Right kidney (tissue), 9 donors: ENCODE measurements at places on chromosomes 6 and 20.
A peak's percentile ranks its signal among the peaks of the same experiment; 100 is the strongest.

DNA sequence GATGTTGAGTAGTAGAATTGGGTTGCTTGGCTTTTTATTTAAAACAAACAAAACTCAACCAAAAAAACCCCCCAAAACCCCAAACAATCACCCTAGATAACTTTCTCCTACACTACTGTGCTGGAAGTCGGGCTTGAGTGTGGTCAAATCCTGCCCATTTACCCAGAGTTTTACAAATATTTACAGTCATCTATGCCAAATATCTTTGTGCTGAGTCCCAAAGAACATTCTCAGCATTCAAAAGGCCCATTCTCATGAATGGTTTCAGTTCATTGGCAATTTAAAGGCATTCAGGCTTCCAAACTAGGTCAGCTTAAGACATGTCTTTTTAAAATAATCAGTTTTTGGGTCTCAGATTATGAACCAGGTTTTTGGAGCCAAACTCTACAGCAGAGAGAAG lies 1.8 kb downstream of the RNF144B start:
- DNase-seq: no peak

GRCh38 chr20:62143957-62144825 lies 622 bp downstream of the SS18L1 start:
- peak; percentile 72 for DNase-seq

GRCh38 chr20:62203378-62204030 lies 16.6 kb downstream of the HRH3 start:
- DNase-seq: no peak

DNA sequence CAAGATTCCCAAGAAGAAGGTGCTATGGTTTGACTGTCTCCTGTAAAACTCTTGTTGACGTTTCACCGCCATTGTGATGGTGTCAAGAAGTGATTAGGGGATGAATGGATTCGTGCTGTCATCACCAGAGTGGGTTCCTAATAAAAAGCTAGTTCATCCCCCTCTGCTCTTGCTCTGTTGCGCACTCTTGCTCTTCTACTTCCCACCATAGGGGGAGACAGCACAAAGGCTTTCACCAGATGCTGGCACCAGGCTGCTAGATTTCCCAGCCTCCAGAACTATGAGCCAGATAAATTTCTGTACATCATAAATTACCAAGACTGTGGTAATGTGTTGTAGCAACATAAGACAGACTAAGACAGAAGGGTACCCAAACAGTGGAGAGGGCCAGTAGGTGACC lies 21.6 kb upstream of the CCDC28A start:
- no peak for DNase-seq
